ENCODE measurements at places on chromosomes 12 and 14. TPM values are rescaled to one million over a fixed set of nuclear protein-coding genes. Genes with fewer than 3 reads are reported as not detected.

DNA sequence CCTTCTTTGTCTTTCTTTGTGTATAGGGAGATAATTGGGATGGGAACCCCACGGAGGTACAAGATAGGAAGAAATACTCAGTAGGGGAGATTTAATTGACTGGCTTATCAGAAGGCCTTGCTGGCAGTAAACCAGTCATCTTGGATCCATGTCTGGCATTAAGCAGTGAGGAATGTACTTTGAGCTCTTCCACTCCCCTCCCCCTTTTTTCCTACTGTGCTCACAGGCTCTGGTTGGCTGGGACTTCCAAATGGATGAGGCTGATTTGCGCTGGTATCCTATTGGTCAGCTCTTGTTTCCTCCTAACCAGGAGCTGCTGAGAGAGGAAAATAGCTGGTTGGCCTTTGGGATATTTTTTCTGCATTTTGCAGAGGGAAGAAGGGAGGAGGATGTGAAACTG is 24.7 kb downstream of the NGDN start:
- DNase-seq, result no peak

GRCh38 chr12:24561882-24562770 is 386.8 kb downstream of the BCAT1 start:
- peak; percentile 67 for DNase-seq

DNA sequence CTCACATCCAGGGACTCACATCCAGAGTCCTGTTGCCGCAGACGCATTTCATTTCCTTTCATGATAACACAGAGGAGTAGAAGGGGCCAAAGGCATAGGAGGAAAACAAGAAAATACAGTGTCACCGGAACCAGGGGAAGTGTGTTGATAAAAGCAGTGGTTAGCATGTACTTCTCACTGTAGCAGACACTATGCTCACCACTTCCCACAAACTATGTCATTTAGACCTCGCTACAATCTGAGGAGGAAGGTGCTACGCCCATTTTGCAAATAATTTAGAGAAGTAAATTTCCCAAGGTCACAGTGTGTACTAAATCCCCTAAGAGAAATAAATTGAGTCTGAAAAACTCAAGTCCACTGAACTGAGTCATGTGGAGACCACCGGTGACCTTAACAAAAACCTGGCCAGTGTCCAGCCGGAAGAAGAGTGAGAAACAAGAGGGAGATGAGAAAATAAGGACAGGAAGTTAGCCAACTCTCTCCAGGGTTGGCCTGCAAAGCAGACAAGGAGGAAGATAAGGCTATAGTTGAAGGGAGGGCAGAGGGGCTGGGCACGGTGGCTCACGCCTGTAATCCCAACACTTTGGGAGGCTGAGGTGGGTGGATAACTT is 25.8 kb upstream of the TMCC3 start:
- DNase-seq, result no peak

DNA sequence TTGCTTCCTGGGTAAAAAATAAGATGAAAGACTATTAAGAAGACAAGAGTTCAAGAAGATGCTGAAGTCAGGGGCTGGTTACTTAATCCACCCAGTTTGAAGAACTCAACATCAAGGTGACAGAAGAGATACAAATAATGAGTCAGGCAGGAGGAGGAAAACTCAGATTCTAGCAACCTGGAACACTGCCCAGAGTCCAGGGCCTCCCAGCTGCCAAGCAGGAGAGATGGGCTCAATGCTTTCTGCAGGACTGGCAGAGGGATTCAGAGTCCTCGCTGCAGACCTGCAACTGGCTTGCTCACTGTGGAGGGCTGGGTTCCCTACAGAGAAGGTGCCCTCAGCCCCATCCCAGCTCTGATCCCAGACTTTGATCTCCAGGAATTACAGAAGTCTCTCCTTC is 28.6 kb upstream of the CEBPE start:
- no peak for DNase-seq

DNA sequence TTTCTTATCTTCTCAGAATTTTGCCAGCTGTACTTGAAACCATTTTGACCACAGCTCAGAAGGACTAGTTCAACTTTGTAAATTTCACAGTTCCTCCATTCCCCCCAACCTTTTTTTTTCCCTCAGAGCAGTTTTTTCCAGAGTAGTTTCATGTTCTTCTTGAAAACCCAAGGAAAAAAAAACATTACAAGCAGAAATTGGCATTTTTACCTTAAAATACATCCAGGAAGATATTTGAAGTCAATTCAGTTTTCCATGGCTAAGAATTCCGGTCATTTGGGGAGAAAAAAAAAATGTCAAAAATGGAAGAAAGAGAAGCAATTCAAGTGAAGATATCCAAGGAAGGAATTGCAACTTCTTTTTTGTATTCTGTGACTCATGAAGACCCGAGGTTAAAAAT is 39.5 kb downstream of the SYNE2 start:
- no peak for DNase-seq

DNA sequence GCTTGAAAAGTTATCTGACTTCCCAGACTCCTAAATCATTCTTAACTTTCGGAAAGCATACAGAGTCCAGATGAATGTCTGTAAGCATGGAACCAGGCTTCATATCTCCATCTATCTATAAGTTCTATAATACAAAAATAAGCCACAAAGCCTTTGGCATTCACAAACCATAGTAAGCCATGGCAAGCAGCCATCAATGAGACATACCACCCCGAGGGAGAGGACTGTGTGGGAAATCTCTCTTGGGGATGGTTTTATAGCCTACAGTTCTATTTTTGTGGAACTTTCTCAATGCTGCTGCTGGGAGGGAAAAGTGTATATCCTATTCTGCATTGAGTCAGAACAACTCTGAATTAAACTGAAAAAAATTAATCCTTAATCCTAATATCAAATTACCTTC is 20.4 kb downstream of the EGLN3 start:
- no peak for DNase-seq

DNA sequence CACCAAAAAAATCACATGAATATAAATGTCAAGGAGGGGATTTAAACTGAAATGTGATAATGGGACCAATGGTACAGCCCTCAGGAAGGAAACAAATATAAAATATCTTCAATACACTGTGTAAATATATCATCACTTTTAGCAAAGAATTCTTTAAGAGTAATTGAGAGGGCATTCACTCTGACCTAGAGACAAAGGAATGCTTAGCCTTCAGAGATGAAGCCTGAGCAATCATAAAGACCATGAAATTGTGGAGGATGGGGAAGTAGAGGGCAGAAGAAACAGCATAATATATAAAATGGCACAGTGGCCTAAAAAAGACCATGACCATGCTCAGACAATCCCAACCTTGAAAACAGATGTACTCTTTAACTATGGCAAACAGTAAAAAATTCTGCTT is 20.4 kb downstream of the YAF2 start:
- DNase-seq, result no peak

DNA sequence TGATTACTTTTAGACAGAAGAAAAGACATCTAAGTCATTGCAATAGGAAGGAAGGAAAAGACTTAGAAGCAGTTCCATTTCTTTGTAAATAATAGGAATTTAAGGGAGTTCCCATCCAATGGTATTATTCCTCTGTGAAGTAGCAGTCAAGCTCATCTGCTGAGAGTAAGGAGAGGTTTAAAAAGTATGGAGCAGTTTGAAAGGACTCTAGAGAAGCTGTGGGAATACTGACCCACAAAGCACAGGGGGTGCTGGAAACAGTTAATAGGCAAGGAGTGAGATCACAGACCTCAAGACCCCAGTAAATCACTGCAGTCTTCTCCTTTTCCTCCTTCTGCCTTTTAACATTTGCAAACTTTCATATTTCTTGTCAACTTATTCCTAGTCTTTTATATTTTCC is 428.5 kb downstream of the ADAMTS20 start:
- DNase-seq, result no peak

- DNase-seq, result no peak
These were observed 120.2 kb downstream of the MON2 start for GRCh38 chr12:62586850-62587249.

DNA sequence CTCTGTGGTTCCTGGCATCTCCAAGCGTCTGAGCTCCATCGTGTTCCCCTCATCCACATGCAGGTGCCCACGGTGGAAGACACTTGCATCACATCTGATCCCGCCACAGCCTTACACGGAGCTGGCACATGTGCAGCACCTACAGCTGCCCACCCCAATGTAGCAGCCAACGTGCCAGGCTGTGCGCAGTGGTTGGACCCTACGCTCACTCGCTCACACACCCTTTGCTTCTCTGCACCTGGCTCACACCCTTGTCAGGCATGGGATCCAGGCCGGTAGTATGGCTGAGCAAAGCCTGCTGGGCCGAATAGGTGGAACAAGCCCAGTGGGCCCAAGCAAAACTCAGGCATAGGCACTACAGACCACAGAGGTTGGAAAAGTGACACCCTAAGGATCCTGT is 567.2 kb downstream of the FSCB start:
- DNase-seq, result no peak

- no peak for DNase-seq
These were observed 7.5 kb downstream of the UTP20 start for GRCh38 chr12:101287357-101287756.

DNA sequence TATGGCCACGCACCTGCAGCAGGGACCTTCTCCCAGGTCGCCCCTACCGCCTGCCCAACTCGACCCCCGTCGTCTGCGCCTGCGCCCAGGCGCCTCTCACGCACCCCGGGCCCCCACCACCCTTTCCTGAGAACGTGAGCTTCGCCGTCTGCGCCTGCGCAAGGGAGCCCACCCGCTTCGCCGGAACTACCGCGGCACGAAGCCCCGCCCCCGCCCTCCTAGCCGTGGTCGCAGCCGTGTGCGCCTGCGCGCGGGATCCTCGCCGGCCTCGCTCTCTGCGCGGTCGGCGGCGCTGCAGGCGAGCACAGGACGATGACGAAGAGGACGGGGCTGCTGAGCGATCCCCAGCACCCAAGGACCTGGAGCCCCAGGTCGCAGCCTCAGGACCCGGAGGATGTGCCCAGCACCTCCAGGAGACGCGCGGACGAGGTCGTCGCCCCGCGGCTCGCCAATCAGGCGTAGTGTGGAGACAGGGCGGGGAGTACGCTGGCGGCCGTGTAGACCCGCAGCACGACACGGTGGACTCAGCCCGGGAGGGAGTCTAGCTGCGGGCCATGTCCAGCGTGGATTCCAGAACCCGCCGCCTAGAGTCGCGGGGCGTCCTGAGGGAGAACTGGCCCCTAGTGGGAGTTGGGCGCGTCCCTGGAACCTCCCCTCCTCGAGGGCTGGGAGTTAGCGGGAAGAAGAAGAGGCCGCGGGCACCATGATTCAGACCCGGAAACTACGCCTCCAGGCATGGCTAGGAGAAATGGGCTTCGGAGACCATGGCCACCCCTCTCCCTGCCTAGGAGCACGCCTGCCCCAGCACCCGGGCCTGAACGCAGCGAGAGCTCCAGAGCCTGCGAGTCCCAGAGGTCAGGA is 1120.8 kb upstream of the TMEM132C start:
- DNase-seq, result no peak

DNA sequence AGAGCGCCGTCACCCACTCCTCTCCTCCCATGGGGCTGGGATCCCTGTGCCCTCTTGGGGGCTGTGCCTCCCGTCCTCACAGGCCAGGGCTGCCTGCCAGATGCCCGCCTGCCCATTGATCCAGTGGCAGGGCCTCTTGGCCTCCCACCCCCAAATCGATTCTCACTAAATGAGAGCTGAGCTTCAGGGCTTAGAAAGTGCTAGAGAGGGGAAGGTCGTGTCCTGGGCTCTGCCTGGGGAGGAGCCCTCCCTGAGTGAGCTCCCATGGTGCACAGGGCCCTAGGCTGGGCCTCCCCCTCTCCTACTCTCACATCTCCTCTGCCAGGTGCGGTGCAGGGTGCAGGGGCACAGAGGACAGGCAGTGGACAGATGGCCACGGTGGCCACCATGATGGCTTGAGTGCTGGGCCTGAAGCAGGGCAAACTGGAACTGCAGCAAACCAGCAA is 9.2 kb downstream of the BEGAIN start:
- no peak for DNase-seq

DNA sequence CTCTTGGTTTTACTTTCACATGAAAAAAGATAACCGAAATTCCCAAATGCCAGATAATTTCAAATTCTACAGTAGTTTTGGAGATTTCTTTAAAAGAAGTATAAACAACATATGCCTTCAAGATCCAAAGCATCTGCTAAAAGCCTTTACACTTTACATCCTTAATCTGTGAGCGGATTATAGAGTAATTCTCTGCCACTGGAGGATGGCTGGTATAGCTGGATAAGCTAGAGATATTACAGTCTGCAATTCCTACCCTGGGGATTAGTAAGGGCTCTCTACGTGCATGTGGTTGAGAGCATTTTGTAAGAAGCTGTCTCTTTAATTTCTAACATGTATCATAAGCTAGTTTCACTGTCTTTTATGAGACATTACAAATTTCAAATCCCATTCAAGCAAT is 240.3 kb upstream of the HMGA2 start:
- no peak for DNase-seq

- no peak for DNase-seq
These were observed 77.8 kb downstream of the PDE6H start for GRCh38 chr12:15050659-15051058.

- DNase-seq, result no peak
These were observed 43.1 kb upstream of the STRAP start for GRCh38 chr12:15839041-15839440.

GRCh38 chr12:117699118-117699517 is 269.7 kb downstream of the KSR2 start:
- no peak for DNase-seq

DNA sequence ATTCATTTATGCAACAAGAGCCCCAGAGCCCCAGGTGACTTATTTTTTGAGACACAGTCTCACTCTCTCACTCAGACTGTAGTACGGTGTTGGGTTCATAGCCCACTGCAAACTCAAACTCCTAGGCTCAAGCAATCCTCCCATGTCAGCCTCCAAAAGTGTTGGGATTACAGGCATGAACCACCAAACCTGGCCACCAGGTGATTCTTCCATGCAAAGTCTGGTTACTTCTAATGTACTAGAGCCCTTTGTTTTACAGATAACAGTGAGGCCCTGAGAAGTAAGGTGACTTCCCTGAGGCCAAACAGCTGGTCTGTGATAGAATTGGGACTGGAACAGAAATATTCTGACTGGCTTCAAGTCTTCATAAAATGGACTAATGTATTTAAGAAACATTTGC is 10.0 kb upstream of the KCNK10 start:
- DNase-seq, result no peak

GRCh38 chr12:39490500-39491282 is 47.8 kb upstream of the KIF21A start:
- DNase-seq, result no peak

GRCh38 chr12:89306827-89307473 is 45.4 kb downstream of the DUSP6 start:
- DNase-seq, result no peak

- DNase-seq, result no peak
These were observed 461.0 kb downstream of the GXYLT1 start for GRCh38 chr12:41683513-41684240.

The SERPINA3 gene
- total RNA-seq, result not detected

The TTC9 gene
- total RNA-seq, result 16.9 TPM

The KCNC2 gene
- total RNA-seq, result not detected

The FOXG1 gene
- total RNA-seq, result 1.8 TPM

The SYNDIG1L gene
- total RNA-seq, result 1.1 TPM

The TMEM233 gene
- 7.2 TPM for total RNA-seq

The DPPA3 gene
- total RNA-seq, result 0.26 TPM

The CERS5 gene
- 61.7 TPM for total RNA-seq

The SLC5A8 gene
- total RNA-seq, result not detected

The ACADS gene
- 5.6 TPM for total RNA-seq

The BHLHE41 gene
- total RNA-seq, result 4.0 TPM

The TAS2R9 gene
- total RNA-seq, result not detected

The HOXC11 gene
- 0.38 TPM for total RNA-seq
